Left ventricle myocardium superior (tissue), 1 donor: ENCODE measurements at places on chromosomes 7 and 10. TPM values are rescaled to one million over a fixed set of nuclear protein-coding genes. Genes with fewer than 3 reads are reported as not detected.
A peak's percentile ranks its signal among the peaks of the same experiment; 100 is the strongest.

The UPK3BL1 gene
- 13.0 TPM for total RNA-seq

The NEUROG3 gene
- total RNA-seq = not detected

The MGAM2 gene
- 0.07 TPM for total RNA-seq

The STEAP1 gene
- 1.5 TPM for total RNA-seq

GRCh38 chr7:107286751-107287621, 118.2 kb downstream of the HBP1 start:
- no peak for DNase-seq

DNA sequence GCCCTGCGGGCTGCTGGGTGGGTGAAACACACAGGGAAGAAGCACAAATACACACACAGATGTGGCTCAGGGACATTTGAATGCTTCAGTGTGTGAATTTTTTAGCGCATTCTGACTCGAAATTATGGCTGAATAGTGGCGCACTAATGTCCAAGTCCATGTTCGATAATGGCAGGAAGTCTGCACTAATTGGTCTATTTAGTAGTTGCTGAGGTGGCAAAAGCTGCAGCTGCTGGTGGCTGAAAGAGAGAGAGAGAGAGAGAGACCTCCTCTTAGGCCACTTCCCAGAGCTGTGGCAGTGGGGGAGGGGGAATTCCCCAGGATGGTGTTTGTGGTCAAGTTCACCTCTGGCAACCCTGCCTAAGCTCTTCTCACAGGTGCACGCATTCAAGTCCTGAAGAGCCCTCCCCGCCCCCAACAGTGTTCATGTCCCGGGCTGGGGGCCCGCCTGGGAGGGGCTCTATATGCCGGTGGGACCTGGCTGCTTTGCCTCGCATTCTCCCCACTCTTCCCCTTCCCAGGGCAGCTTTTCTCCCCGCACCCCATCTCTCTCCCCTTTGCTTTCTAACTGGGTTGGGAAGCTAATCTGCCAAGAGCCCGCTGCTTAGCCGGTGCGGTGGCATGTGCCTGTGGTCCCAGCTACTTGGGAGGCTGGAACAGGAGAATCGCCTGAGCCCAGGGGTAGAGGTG, 6.0 kb upstream of the MNX1 start:
- no peak for DNase-seq

- DNase-seq = no peak
Observed at GRCh38 chr7:94008537-94008936, 4.4 kb upstream of the BET1 start.

- no peak for DNase-seq
Observed at GRCh38 chr10:79259834-79260233, 87.4 kb upstream of the PPIF start.

DNA sequence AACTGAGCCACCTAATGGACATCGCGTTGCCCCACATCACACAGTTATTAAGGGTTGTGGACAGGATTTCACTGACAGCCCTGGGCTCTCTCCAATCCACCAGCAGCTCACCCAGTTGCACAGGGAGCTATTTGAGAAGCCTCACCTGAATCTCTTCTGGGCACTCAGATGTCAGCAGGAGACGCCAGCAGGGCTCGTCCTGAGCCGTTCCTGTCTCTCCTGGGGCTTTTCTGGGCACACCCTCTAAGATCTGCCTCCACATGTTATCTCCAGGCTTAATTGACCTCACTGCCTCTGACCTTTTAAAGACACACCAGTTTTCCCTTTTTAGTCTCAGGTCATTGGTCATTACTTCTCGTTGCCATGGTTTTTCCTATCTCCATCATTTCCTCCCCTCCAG, 63.0 kb downstream of the GRID1 start:
- no peak for DNase-seq

- no peak for DNase-seq
Observed at GRCh38 chr10:67095531-67095930, 169.7 kb downstream of the LRRTM3 start.

GRCh38 chr7:3897430-3898372, 596.6 kb downstream of the SDK1 start:
- no peak for DNase-seq

DNA sequence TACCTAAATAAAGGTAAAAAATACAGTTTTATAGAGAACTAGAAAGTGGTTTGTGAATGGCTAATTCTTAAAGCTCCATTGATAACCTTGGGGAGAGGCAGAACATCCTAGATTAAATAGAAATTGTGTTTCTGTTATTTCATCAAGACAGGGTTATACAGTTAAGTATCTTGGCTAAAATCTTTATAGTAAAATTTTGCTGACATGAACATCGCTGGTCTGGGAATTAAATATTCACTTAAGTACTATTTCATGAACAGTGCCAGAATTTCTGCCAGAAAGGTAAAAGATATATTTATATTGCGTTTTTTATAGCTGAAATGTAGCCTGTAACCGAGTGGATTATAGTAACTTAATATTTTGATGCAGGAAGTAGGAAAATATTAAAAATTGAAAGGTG, 53.7 kb upstream of the HBP1 start:
- no peak for DNase-seq

DNA sequence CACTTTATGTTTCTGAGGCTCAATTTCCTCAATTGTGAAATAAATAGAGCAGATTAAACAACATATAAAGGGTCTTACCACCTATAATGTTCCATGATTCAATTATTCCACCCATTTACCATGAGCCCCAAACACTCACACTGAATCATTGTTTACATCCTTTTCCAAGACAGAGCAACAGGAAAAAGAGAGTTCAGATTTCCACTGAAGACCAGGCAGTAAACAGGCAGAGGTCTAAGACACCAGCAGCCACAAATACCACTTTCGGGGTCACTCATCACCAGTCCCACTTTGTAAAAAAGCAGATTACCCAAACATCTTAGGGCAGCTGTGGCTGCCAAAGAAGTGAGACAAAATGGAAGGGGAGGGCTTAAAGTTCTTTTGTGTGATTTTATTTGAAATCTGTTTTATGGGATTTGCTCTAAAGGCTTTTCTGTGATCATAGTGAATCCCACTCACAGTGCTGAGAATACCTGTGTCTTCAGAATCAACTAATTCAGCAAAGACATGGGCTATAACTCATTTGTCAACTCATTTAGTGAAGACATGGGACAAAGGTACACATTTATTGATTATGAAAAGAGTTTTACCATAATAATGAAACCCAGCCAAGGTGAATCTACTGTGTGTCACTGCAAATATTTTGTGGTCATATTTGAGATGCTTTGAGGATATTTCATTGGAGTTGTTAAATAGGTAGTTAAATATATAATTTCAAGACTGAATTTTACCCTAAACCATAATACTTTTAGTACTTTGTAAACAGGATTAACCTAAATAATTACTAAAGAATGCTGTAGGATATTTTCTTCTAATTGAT, 24.8 kb upstream of the DLD start:
- DNase-seq = no peak

- DNase-seq = no peak
Observed at GRCh38 chr10:123309731-123310130, 155.5 kb downstream of the BUB3 start.

GRCh38 chr7:94647295-94647694, 8.6 kb downstream of the SGCE start:
- no peak for DNase-seq

DNA sequence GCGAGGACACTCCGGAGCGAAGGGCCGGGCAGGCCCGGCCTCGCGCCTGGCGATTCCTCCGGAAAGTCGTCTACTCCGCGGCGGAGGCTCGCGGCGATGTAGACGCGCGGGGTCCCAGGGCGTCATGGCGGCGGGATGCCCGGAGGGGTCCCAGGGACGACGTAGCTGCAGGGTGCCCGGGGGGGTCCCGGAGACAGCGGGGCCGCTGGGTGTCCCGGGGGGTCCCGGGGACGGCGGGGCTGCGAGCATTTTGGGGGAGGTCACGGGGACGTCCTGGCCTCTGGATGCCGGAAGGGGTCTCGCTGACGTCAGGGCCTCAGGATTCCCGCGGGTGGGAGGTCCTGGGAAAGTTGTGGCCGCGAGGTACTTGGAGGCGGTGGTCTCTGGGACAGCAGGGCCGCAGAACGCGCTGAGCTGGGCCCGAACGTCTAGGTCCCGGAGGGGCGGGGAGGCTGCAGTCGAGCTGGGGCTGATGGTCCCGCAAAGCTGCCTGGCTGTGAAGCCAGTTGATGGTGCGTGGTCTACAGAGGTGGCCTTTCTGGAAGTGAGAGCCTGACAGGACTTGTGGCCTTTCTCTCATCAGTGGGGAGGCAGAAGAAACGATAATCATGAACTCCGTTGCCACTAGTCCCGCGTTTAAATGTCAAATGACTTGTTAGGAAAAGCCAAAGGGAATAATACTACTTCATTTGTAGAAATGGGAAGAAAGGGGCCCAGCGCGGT, 637 bp downstream of the HSPA14 start:
- DNase-seq = peak; percentile 35
